RWPE1 (cell line): ENCODE measurements at places on chromosomes 1 and 21.

DNA sequence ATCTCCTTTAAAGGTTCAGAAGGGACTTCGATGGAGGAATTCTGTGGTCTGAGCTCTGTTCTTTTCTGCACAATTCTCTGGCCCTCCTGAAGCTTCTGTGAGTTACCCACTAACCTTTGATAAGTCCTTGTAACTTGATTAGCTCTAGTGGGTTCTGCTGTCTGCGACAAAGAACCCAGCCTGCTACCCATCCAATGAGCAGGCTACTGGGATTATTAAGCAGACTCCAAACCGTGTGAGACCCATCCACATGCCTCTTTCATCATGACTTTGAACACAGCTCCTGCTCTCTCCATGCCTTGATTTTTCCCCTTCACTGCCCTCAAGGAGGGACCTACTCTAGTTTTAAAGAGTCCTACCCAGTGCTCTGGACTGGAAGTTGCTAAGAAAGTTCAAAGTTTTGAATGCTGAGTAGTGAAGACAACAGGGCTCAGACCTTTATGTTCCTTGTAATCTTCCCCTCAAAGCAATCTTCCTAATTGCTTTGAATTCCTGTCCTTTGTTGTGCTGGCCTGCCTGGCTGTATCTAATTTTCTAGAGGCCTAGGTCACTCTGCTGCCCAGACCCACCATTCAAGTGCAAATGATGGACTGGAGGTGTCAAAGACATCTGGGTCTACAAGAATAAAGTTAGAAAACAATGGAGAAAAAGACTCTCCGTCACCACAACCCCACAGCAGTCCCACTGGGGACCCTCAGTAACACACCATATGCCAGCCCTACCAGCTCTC lies 146.9 kb downstream of the RHOU start:
- no peak for DNase-seq

- no peak for DNase-seq
Measured at GRCh38 chr1:165793951-165794350, 25.3 kb upstream of the TMCO1 start.

DNA sequence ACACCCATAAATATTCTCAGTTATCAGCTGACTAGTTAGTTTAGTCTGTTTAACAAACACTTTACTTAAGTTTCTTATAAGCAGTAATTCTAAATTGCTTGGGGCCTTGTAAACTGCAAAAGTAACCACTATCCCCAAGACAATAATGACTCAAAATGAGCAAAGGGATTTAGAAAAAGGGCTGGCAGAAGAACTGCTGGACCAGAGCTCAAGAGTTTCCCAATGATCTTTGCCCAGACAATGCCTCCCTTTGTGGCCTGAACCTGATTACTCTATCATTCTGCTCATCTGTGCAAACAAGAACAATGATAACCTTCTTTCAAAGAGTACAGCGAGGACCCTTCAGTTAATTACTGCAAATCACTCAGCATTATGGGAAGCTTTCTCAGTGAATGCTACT lies 123.5 kb downstream of the TIAM1 start:
- no peak for DNase-seq

GRCh38 chr1:7380712-7381111 lies 390.4 kb upstream of the VAMP3 start:
- no peak for DNase-seq

GRCh38 chr1:53341521-53341895 lies 13.6 kb upstream of the LRP8 start:
- DNase-seq, result no peak

- peak; percentile 36 for DNase-seq
Measured at GRCh38 chr1:247332623-247333361, 1.1 kb upstream of the ZNF496 start.

DNA sequence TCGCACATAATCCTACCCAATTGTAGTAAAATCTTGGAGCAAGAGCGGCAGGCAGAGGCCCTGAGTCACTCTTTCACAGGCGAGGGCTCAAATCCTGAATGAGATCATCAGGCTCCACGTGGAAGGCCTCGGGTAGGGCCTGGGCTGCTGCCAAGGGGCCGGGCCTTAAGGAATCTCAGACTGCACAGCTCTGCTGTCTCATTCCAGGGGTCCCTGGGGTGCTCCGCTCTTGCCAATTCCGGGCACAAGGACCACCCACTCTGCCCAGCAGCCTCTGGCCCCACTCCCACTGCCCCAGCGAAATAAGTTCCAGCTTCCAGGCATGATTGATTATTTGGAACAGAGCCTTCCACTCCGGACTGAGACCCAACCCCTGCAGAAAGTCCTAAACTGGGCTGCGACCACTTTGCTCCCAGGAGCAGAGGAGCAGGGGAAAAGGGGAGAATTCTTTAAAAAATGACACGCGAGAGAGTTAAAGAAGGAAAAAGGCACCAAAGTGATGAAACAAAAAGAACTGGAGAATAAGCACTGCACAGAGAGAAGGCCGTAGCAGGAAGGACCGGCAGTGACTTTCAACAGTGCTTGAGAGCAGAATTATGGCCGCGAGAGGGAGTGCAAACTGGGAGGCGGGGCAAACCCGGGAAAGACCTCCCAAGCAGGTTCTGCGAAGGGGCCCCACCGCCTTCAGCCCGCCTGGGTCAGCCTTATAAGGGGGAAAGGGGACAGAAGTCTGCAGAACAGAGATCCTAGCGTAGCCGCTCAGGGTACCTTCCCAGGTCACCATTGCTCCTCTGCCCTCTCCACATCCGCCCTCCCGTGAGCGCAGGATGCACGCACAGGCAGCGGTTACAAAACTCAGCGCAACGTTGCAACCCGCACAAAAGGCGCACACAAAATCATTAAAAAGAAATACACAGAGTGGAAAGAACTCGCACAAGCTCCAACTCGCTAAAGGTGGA lies 2.0 kb downstream of the ADAMTS1 start:
- DNase-seq, result peak; percentile 92

DNA sequence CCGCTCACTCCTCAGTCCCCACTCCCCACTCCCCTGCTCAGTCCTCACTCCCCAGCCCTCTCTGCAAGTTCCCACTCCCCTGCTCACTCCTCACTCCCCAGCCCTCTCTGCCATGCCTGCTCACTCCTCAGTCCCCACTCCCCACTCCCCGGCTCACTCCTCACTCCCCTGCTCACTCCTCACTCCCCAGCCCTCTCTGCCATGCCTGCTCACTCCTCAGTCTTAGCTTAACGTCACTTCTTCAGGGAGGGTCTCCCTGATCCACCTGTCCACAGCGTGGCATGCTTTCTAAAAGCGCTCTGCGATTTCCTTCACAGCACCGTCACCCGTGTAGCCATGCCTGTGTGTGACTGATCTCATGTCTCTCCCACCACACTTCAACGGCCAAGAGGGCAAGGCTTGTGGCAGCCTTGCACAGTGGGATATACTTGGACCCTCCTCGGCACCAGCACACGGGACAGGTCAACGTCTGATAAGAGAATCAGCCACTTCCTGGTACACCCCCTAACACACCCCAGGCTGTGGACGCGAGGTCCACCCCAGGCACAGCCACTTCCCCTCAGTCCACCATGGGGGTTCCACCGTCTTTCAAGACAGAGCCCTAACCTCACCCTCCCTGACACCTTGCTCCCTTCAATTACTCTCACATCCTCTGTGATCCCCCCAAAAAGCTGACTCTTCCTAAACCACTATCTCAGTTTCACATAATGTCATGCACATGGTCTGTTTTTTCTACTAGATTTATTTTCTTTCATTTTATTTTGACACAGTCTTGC lies 14.0 kb downstream of the PRDM15 start:
- no peak for DNase-seq

GRCh38 chr21:20083336-20083735 lies 914.9 kb upstream of the NCAM2 start:
- DNase-seq, result no peak

DNA sequence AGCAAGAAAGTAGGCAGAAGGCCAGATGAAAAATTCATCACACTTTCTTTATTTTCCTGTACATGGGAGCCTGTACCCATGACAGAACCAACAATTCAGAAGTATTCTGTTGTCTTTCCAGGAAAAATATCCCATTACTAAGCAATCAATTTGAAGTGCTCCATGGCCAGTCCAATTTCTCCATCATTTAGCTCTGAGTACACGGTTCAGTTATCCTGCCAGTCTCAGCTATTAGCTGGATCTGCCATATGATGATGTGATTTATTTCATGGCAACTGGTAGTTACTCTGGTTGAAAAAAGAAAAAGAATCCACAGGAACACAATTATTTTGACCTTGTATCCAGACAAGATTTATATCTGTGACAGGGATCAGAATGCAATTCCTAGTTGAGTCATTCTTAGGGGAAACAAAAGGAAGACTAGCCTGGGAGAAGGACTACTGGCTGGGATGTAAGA lies 70.6 kb upstream of the GORAB start:
- DNase-seq, result no peak

GRCh38 chr1:67769633-67770256 lies 63.5 kb downstream of the GNG12 start:
- DNase-seq, result no peak

GRCh38 chr1:211627259-211627658 lies 48.2 kb downstream of the NEK2 start:
- DNase-seq, result no peak

DNA sequence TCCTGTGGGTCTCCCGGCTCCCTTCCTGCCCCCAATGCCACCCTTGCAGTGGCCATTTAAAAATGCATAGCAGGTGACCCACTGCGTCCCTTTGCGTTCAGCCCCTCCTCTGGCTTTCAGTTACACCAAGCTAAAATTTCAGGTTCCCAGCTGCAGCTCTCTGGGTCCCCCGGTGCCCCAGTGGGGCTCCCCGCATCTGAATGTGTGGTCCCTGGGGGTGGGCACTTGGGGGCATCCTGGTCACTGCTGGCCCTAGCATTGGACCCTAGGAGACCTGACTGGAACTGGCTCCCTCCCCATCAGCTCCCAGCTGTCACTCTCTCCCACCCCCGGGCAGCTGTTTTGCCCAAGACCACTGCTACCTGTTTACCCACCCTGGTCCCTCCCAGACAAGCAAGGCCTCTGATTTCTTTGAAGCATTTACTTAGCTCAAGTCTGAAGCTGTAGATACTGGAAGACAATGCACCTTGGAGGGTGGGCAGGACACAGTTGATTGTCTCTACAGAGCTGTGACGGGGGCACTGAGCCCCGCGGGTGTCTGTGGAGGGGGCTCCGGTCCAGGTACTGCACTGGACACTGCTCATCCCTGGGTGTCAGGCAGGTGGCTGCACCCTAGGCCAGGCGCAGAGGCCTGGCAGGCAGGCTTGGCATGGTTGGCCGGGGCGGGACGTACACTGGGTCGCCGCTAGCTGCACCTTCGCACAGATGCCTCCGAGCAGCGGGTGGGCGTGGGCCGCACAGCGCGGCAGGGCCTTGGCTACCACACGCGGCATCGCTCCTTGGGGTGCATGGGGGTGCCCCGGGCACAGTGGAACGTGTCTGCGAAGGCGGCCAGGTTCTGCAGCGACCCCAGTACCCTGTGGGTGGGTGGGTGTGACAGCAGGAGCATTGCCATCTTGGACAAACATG lies 3.9 kb downstream of the PRXL2B start:
- DNase-seq, result no peak

- no peak for DNase-seq
Measured at GRCh38 chr1:26081267-26082019, 14.0 kb upstream of the TRIM63 start.

GRCh38 chr1:86016076-86016759 lies 140.4 kb downstream of the COL24A1 start:
- DNase-seq, result no peak

- DNase-seq, result no peak
Measured at GRCh38 chr1:58735586-58735985, 35.7 kb upstream of the MYSM1 start.

DNA sequence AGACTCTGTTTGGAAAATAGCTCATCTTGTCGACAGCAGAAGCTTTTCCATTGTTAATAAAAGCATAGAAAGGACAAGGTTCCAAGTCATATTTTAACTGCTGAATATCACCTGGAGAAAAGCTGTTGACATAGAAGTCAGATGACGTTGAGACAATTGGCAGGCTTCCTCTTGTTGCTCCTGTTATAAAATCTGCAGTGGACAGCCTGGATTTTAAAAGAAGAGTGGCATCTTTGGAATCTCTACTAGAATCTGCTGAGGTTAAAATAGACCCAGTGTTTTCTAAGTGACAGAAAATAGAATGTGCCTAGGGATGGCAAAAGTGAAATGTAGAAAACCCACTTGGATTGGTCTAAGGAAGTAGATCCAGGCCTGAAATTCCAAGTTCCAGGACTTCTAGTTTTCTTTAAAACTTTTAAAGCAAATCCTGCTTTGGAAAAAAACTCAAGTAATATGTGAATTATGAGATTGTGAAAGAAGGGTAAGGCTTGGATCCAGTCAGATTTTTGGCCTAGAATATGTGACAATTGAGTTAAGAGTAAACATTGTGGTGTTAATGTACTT lies 53.6 kb upstream of the NEXN start:
- DNase-seq, result no peak

DNA sequence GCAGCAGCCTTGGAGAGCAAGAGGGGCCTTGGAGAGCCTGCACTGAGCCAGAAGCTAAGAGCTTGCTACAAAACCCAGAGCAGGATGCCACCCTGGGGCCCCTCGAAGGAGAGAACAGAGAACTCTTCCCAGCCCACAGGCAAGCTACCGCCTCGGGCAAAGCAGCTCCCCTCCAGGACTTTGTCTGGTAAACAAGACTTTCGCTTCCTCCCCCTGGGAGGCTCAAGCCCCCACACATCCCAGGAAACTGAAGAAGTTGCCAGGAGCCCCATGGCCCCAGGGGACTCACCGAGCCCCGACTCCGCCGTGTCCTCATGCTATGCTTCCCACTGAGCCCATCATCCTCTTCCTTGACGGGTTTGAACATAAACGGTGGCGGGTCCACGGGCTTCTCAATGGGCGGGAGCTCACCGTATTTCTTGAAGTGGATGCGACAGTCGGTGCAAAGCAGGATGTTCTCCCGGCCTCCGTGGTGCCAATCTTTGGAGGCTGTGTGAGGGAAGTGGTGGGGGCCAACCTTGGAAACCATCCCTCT lies 45.9 kb downstream of the SLC45A1 start:
- DNase-seq, result no peak

- DNase-seq, result no peak
Measured at GRCh38 chr1:107767156-107767582, 197.8 kb downstream of the VAV3 start.

DNA sequence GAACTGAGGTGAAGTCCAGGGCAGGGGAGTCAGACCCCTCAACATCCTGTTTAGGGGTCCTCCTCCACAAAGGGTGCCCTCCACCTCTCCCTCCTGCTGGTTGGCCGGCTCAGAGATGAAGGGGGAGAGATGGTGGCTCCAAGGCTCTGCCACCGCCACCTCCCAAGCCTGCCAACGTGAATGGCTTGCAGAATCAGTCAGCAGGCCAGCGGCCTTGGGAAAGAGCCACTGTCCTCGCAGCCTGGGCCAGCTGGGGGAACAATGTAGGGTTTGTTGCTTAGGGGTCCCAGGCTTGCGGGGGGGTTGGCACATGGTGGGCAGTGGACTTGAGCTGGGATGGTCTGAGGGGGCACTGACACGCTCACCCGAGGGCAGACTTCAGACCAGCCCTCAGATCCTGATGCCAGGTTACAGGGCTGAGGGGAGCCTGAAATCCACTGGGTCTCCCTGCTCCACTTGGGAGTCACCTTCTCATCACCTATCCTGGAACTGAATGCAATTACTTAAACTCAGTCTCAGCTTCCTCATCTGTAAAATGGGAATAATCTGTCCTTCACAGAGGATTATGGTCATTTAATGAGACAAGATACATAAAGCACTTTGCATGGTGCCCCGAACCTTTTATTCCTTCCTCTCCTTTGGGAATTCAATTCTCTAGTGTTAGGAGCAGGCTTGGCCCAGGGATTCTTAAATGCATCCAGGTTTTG lies 8.3 kb downstream of the GPR37L1 start:
- no peak for DNase-seq
